Renal cortex interstitium (tissue), 15 donors: ENCODE measurements at places on chromosomes 5 and 9. TPM values are rescaled to one million over a fixed set of nuclear protein-coding genes. Genes with fewer than 3 reads are reported as not detected.

DNA sequence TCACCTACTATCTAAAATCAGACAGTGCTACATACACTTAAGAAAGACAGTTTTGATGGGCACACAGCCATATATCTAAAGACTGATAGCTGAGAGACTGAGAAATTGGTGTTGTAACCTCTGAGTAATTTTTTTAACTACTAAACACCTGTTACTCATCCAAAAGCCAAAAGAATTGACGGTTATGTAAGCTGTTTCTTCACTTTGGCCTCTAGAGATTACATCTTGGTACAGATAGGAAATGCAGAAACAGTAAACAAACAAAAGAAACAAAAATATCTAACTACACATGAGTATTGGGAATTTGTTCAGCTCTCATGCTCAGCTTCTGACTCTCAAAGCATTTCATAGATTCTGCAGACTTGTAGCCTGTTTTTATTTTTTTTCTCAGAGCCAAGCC is 152.1 kb upstream of the GAS1 start:
- DNase-seq: no peak

Gene SCGB3A2
- 0.22 TPM for polyA plus RNA-seq

Gene ZNF189
- polyA plus RNA-seq: 40.0 TPM

DNA sequence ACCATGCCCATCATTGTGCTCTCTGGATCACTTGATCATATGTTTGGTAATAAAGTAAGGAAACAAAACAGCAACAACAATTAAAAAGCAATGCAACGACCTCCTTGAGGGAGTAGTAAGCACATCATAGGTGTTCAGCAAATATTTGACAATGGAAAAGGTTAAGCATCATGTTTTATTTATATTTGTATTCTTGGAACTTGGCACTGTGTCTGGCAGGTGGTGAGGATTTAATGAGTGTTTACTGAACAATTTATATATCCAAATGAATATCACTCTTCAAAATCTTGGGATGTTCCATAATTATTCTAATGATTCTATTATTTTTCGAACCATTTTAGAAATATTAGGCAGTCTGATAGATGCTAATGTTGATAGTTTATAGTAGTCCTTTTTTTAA is 6.2 kb downstream of the PIP5K1B start:
- no peak for DNase-seq

Gene GARIN3
- not detected for polyA plus RNA-seq

Gene TERT
- 0.36 TPM for polyA plus RNA-seq

Gene SLC6A3
- 0.45 TPM for polyA plus RNA-seq

DNA sequence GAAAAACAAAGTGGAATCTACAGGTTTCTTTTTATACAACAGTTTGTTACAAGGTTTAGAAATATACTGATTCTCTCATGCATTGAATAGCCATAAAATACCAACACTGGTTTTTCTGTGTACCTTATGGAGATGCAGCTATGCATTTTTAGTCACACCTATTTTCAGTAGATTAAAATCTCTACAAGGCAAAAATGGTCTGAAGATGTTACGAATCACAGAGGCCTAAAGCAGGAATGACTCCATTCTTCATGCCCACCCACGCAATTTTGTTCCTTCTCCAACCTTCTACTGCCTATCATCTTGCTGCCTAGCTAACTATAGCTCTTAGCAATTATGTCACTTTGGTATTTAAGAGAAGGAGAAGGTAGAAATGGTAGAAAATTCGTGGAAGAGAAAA is 9.9 kb downstream of the PLK2 start:
- DNase-seq: no peak

DNA sequence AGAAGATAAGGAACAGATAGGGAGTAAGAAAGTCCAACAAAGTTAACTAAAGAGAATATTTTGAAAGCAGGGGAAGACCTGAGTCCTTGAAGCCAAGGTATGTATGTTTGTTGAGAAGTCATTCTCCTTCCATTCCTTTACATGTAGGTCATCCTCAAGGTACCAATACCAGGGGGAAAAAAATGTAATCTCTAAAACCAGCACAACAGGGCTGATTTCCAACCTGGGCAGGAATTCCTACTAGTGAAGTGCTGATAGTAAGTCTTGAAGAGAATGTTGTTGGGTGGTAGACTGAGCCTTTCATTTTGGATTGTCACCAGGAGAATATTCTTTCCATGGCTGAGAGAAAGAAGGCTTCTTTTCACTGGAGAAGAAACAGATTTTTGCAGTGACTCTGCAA is 117.1 kb upstream of the ZNF462 start:
- DNase-seq: no peak

Gene LRRC19
- polyA plus RNA-seq: 17.0 TPM

Gene DMRTA1
- 1.8 TPM for polyA plus RNA-seq

- no peak for DNase-seq
Observed at GRCh38 chr5:58025809-58026208, 434.1 kb downstream of the PLK2 start.

- no peak for DNase-seq
Observed at GRCh38 chr5:28301712-28302111, 1263.3 kb upstream of the CDH9 start.

Gene CCL19
- not detected for polyA plus RNA-seq

GRCh38 chr5:33984178-33984577 is 315 bp downstream of the SLC45A2 start:
- DNase-seq: no peak

Gene TMEM252
- 11.1 TPM for polyA plus RNA-seq

DNA sequence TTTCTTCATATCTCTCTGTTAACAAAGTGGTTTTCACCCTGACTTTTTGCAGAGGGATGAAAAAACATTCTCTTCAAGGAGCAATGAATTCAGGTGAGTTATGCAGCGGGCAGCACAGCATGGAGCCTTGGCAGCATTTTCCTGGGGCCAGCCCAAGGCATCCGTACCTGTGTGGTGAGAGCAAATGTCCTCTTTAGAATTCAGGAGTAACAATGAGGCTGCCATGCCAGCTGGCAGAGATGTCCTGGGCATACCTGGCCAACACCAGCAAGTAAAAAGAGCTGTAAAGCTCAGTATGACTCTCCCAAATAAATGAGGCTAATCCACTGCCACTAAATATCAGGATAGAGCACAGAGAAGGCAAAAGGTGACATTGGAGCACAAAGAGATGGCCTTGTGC is 277.6 kb upstream of the TRPC7 start:
- no peak for DNase-seq

GRCh38 chr9:79140751-79141150 is 431.0 kb upstream of the TLE4 start:
- no peak for DNase-seq

GRCh38 chr9:120625222-120625621 is 45.3 kb upstream of the CDK5RAP2 start:
- no peak for DNase-seq

DNA sequence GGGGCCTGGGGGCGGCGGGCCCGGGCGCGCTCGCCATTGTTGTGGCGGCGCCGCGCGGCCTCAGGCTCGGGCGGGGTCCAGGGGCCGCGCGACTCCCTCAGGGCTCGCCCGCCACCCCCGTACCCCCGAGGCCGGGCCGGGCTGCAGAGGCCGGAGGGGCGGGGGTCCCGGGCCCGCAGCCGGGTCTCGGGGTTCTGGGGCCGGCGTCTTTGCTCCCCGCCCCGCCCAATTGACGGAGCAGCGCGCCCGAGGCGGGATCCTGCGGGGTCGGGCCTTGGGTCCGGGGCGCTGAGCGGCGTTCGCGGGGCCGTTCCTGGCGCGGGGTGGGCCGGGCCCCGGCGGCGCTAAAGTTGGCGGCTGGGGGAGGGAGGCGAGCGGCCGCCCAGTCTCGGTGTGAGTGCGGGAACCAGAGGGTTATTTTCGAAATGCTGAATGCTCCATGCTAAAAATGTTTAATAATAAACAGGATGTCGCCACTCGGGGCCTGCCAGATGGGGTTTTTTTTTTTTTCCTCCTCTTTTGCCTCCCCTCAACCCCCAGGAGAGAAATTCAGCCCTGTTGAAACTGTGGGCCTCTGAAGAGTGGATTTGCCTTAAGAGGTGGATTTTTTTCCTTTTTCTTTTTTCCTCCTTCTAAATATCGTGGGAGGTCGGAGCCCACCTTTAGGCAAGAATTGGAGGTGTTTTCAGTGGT is 724 bp downstream of the PRRC2B start:
- no peak for DNase-seq

Gene CSF1R
- polyA plus RNA-seq: 15.9 TPM

DNA sequence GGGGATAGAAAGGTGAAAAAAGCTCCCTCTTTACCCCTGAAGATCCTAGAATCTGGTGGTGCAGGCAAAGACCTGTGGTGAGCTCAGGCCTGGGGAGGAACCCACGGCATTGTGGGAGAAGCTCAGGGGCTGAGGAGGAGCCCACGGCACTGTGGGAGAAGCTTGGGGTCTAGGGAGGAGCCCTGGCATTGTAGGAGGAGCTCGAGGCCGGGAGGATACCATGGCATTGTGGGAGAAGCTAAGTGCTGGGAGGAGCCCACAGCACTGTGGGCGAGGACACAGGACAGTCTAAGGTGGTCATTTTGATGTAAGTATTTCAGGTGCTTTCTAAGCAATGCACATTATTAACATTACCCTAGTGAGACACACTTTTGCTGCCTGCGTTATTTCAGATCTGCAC is 179.7 kb downstream of the HSD17B3 start:
- DNase-seq: no peak
